Suppressor macrophage (primary cell): ENCODE measurements at places on chromosomes 4 and X.

DNA sequence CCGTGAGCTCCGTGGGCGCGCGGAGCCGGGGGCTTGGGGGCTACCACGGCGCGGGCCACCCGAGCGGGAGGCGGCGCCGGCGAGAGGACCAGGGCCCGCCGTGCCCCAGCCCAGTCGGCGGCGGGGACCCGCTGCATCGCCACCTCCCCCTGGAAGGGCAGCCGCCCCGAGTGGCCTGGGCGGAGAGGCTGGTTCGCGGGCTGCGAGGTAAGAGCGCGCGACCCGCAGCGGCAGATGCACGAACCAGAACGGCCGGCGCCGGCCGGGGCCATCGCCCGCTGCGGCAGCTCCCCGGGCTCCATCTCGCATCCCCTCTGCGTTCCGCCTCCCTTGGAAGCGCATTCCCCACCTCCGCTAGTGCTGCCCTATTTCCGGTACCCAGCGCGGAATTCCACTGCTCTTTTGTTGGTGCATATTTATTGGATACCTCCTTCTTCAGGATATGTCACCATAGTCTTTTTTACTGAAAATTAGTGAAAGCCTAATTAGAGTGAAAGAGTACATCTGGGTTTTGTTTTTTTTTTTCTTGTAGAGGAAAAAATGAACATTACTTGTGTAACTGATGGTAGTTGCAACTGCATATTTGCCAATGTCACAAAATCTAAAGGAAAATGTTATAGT lies 797 bp downstream of the PKD2 start:
- peak; percentile 56 for DNase-seq

GRCh38 chr4:176814770-176815169 lies 22.0 kb upstream of the VEGFC start:
- no peak for DNase-seq

GRCh38 chr4:114807759-114808404 lies 209.3 kb downstream of the UGT8 start:
- DNase-seq: peak; percentile 30

DNA sequence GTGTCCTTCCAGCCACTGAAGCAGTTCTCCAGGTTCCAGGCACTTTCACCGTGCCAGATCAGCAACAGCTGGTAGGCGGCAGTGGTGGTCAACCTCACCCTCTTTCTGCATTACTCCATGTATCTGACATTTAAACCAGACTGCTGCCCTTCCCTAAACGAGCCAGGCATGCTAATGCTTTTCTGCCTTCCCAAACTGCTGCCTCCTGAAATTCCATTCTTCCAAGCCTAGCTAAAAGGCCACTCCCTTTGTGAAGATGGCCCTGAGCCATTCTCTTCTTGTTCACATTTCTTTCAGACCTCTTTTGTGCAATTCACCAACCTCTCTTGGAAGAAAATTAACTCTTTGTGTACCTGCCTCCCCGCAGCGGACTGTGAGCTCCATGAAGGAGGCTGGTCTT lies 73.7 kb downstream of the CHST7 start:
- no peak for DNase-seq
